Large intestine (tissue), 12 donors: ENCODE measurements at places on chromosomes 3 and 15. TPM values are rescaled to one million over a fixed set of nuclear protein-coding genes. Genes with fewer than 3 reads are reported as not detected.

GRCh38 chr3:142896201-142896755 is 7.4 kb upstream of the PCOLCE2 start:
- H3K4me1 ChIP-seq = no peaks in the 10 kb centered on the region
- H3K27me3 ChIP-seq = peaks cover 21% of the 10 kb centered on the region
- no peaks in the 10 kb centered on the region for H3K36me3 ChIP-seq
- DNase-seq = no peak

- no peaks in the 10 kb centered on the region for H3K4me1 ChIP-seq
- no peak overlapping the region for H3K27ac ChIP-seq
- no peak overlapping the region for H3K4me3 ChIP-seq
- no peaks in the 10 kb centered on the region for H3K27me3 ChIP-seq
- H3K36me3 ChIP-seq = no peaks in the 10 kb centered on the region
These were observed 69.6 kb downstream of the RYR3 start for GRCh38 chr15:33380406-33380805.

DNA sequence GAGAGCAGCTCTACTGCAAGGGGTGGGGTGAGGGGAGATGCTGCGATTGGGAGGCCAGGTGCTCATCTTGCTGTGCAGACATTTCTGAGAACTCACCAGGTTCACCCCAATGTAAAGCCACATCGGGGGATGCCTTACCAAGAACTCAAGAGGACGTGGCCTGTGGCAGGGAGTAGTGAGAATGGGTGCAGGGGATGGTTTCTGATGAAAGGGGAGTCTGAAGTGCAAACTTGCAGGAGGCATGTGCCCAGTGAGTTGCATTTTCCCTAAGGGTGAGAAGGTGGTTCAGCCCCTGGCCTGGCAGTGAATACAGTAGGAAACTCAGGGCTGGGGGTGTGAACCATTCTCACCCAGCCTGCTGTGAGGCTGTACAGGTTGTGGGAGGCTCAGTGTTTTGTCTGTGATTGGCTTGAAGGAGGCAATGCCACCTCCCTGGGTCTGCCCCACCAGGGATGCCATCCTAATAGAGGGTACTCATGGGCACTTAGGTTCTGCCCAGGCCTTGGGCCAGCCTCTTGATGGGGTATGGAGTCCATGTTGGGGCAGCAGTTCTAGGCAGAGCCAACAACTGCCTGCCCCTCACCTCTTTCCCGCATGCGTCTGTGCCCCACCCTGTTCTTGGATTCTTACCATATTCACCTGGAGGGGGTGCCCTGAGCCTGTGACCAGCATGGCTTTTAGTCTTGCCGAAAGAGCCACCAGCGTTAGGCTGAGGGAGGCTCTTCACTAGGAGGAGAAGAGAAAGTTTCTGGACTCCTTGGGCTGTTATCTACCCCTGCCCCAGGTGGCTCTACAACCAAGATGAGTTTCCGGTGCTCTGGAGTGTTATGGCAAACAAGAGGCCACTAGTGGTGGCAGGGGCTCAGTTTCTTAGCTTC is 4.5 kb downstream of the HEMK1 start:
- no peak for DNase-seq
- H3K4me3 ChIP-seq = no peak overlapping the region
- H3K27ac ChIP-seq = no peak overlapping the region
- no peaks in the 10 kb centered on the region for H3K27me3 ChIP-seq

DNA sequence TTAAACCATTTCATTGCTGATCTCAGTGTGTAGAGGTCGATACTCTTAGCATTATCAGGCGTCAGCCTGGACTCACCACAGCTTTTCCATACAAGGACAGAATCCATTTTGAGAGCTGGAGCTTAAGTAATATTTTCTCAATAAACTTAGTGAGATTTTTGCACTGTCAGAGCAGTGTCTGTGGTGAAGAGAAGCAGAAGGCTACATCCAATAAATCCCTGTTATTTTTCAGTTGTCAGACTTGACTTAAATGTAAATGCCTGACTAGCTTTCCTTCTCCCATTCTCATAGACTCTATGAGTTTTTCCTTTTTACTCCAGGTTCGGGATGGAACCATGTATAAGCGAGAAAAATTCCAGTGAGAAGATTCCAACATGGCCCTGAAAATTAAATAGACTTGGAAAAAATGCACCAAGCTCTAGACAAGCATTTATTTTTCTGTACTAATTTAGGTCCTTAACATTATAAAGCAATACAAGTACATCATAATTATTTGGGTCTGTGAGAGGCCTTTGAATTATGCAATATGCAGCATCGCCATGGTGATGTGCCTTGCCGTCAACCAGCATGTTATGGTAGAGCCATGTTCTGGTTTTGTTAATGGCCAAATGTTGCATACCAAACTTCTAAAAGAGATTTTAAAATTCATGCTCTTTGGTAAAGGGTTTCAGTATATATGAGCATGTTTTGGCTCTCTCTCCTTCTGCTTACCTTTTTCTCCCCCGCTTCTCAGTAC is 62.0 kb downstream of the RARB start:
- H3K4me3 ChIP-seq = no peak overlapping the region
- H3K4me1 ChIP-seq = no peaks in the 10 kb centered on the region
- H3K27me3 ChIP-seq = no peaks in the 10 kb centered on the region
- no peak overlapping the region for H3K27ac ChIP-seq
- DNase-seq = no peak
- H3K36me3 ChIP-seq = no peaks in the 10 kb centered on the region

- peaks cover 8% of the 10 kb centered on the region for H3K4me1 ChIP-seq
- H3K36me3 ChIP-seq = peaks cover 11% of the 10 kb centered on the region
- no peak overlapping the region for H3K27ac ChIP-seq
These were observed 29.5 kb downstream of the ATOSA start for GRCh38 chr15:52649686-52650085.

DNA sequence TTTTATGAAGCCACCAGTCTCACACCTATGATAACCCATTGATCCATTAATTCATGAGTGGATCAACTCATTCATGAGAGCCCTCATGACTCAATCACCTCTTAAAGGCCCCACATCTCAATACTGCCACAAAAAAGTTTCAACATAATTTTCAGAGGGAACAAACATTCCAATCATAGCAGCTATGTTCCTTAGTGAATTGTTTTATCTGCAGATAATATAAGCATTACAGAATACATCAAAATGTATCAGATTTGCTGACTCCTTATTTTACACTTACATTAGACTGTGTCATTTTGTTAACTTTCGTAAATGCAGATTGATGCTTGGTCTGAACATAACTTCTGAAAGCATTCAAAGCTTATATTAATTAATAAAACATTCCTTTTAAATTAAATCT is 155.3 kb upstream of the MBNL1 start:
- no peaks in the 10 kb centered on the region for H3K27me3 ChIP-seq
- H3K4me1 ChIP-seq = no peaks in the 10 kb centered on the region
- DNase-seq = no peak
- H3K4me3 ChIP-seq = no peak overlapping the region

RPS17 gene
- 3,438 TPM for polyA plus RNA-seq

DNA sequence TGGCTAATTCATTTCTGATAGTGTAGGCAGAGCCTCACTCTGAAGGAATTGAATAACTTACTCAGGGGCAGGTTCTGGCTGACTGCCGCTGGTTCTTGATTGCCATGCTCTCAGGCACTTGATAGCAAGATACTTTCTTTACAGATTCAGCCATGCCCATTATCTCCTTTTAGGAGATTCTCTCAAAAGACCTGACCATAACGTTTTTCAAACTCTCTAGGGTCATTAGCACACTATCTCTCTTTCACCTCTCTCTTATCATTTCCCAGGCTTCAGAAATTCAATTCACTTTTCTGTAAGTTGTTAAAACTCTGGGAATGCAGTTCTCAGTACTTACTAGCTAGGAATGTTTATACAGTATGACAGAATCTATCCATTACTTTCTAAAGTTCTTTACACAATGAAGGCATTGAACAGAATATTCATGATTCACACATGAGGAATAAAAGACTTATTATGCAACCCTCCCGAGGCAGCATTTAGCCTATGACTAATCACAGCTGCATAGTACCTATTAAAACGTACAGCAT is 850.3 kb upstream of the CADM2 start:
- no peak overlapping the region for H3K27ac ChIP-seq
- no peak for DNase-seq
- no peak overlapping the region for H3K4me3 ChIP-seq
- no peaks in the 10 kb centered on the region for H3K27me3 ChIP-seq

DNA sequence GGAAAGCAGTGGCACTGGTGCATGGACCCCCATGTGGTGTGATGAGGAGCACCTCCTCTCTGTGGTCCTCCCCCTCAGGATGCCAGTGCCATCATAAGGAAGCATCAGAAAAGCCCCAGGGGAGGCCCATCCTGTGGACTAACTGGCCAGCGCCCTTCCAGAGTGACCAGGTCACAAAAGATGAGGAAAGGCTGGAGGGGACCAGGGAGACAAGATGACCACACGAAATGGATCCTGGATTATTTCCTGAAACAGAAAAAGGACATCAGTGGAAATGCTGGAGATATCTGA is 56.4 kb downstream of the TPRA1 start:
- DNase-seq = no peak
- H3K27ac ChIP-seq = no peak overlapping the region
- H3K36me3 ChIP-seq = no peaks in the 10 kb centered on the region
- H3K4me1 ChIP-seq = no peaks in the 10 kb centered on the region
- no peaks in the 10 kb centered on the region for H3K27me3 ChIP-seq

- no peaks in the 10 kb centered on the region for H3K27me3 ChIP-seq
- no peak for DNase-seq
- H3K4me1 ChIP-seq = peaks cover 12% of the 10 kb centered on the region
- H3K36me3 ChIP-seq = no peaks in the 10 kb centered on the region
These were observed 69.9 kb downstream of the LIPC start for GRCh38 chr15:58501636-58502188.

GRCh38 chr3:33491721-33492120 is 51.5 kb upstream of the UBP1 start:
- DNase-seq = no peak
- no peaks in the 10 kb centered on the region for H3K4me1 ChIP-seq
- H3K4me3 ChIP-seq = no peak overlapping the region

SMCO1 gene
- polyA plus RNA-seq = not detected

DNA sequence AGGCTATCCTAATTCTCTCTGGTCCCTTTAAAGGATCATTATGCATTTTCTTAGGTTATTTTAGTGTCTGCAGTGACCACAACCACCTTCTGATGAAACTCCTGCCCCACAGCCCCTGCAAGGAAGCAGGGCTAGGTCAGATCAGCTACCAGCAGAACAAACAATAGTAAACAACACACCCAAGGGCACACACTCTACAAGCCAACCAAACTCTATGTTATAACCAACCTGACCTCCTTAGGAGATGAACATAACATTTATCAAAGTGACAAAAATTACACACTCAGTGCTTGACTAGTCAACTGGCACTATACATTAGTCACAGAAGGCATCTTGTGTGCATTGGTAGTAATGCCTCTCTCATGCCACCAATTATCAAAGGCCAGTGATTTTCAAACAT is 17.3 kb downstream of the DENND6A start:
- no peak overlapping the region for H3K27ac ChIP-seq
- no peak overlapping the region for H3K4me3 ChIP-seq
- peaks cover 17% of the 10 kb centered on the region for H3K36me3 ChIP-seq
- H3K4me1 ChIP-seq = no peaks in the 10 kb centered on the region

DNA sequence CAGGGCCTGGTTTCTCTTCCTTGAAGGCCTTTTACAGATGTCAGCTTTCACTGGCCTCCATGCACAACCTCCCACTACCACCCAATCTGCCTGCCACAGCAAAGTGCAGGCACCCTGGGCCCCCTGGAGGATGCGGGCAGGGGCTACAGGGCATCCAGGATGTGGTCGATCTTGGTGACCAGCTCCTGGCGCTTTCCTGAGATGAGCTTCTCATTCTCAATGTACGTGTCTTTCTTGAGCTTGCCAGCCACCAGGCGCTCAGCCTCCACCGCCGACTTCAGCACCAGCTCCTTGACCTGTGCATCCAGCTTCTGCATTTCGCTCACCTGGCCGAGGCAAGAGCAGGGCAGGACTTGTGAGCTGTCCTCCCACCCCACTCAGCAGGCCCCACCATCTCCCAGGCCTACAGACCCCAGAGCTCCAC is 30.3 kb downstream of the RPN1 start:
- peaks cover 11% of the 10 kb centered on the region for H3K4me1 ChIP-seq
- H3K36me3 ChIP-seq = peaks cover 54% of the 10 kb centered on the region
- DNase-seq = no peak
- H3K4me3 ChIP-seq = no peak overlapping the region
- H3K27me3 ChIP-seq = no peaks in the 10 kb centered on the region

SCN11A gene
- polyA plus RNA-seq = 1.1 TPM

DNA sequence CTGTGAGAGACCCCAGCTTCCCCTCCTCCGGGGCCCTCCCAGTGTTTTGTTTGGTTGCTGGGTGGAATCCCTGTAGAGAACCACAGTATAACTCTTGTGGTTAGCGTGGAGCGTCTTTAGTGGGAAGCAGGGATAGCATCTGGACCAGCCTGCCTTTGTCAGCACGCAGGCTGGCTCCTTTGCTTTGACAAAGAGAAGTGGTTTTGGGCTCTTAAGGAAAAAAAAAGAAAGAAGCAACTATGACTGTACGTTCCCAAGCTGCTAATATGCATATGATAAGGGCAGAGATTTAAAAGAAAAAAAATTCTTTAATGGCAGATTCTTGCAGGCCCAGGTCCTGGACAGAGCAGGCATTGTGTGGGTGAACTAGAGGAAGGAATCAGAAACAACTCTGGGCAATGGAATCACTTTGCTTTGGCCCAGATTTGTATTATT is 340.8 kb upstream of the CTDSPL start:
- no peak overlapping the region for H3K27ac ChIP-seq
- H3K36me3 ChIP-seq = peaks cover 42% of the 10 kb centered on the region
- no peak overlapping the region for H3K4me3 ChIP-seq
- no peaks in the 10 kb centered on the region for H3K27me3 ChIP-seq
- no peak for DNase-seq
- H3K4me1 ChIP-seq = no peaks in the 10 kb centered on the region

GRCh38 chr3:149620291-149621020 is 37.4 kb downstream of the WWTR1 start:
- H3K4me1 ChIP-seq = no peaks in the 10 kb centered on the region
- no peak overlapping the region for H3K4me3 ChIP-seq
- H3K27ac ChIP-seq = no peak overlapping the region
- DNase-seq = no peak
- H3K36me3 ChIP-seq = no peaks in the 10 kb centered on the region

DNA sequence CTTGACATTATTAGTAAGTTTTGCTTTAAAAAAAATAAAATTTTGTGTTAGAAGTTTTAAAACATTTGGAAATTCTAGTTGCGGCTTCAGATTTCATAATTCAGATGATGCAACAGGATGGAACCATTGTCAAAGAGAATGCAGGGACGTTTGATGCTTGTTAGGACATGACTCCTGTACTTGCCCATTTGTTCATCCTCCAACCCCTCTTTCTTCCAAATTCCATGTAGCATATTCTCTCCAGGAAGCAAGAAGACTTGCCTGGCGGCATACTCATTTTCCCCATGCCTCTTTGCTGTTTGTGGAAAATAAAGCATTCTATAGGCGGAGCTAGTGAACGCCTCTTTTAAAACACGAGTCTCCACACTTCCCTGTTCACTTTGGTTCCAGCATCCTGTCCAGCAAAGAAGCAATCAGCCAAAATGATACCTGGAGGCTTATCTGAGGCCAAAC is at the start of gene CSTA:
CSTA (plus strand) TSS at position 378 of the 453 bp plus-strand sequence; CDS start at position 423, 45 bp downstream.
- no peak for DNase-seq
- H3K27me3 ChIP-seq = no peaks in the 10 kb centered on the region
- H3K4me3 ChIP-seq = no peak within 1 kb of the TSS
- no peak within 1 kb of the TSS for H3K27ac ChIP-seq
